ENCODE measurements at places on chromosomes 11 and 22.

DNA sequence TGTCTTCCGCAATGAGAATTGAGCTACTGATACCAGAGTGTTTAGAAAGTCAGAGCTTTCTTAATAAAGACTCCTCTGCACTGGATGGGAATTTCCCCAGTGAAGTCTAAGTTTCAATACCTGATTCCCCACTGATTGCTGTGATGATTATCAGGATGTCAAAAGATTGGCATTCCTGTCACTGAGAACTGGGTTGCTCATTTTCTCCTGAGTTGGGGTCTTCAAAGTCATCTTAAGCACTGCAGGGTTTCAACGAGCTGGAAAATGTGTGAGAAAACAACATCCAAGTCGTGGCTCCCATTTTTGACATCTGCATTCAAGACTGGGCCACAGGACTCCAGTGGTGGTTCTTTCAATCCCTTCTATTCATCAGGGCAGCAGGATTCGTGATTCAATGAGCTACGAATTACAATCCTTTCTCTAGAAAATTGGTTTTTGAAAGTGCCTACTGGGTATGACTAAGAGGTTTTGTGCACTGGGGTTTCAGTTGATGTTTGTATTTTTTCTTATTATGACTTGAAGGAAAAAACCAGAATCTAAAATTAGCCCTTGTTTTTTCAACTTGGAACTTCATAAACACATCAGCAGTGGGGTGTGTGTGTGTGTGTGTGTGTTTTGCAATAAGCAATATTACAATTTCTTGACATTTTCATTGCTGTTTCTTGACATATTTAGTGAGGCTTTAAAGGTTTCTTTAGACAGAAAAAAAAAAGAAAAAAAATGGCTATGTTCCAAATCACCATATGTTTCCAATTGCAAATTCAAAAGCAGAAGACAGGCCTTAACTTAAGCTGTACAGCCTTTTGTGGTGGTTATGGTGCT lies 233.0 kb downstream of the FAM76B start:
- DNase-seq = peak; percentile 64

DNA sequence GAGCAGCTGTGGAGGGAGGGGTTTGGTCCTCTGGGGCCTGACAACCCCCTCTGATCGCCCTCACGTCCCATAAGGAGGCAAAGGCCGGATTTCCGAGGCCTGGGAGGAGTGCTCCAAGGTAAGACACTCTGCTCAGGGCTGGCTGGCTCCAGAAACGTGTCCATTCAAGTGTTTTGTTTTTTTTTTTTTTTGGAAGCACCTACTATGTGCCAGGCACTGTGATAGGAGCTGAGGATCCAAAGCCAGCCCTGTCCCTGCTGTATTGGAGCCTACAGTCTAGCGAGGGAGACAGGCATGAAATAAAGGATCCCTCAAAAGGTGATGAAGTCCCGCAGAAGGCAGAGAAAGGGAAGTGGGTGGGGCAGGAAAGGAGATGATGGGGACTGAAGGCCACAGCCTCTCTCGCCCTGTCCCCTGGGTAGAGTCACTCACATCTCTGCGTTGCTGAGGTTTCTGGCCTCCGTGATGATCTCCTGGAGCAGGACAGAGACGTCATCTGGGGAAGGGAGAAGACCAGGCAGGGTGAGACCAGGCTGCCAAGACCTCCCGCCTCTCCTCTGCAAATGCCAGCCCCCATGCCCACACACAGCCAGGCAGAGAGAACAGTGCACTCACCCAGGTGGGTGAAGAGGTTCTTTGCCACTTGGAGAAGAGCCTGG lies 89.2 kb downstream of the PDE2A start:
- no peak for DNase-seq

GRCh38 chr11:6719576-6719975 lies 36.4 kb upstream of the MRPL17 start:
- DNase-seq = no peak

DNA sequence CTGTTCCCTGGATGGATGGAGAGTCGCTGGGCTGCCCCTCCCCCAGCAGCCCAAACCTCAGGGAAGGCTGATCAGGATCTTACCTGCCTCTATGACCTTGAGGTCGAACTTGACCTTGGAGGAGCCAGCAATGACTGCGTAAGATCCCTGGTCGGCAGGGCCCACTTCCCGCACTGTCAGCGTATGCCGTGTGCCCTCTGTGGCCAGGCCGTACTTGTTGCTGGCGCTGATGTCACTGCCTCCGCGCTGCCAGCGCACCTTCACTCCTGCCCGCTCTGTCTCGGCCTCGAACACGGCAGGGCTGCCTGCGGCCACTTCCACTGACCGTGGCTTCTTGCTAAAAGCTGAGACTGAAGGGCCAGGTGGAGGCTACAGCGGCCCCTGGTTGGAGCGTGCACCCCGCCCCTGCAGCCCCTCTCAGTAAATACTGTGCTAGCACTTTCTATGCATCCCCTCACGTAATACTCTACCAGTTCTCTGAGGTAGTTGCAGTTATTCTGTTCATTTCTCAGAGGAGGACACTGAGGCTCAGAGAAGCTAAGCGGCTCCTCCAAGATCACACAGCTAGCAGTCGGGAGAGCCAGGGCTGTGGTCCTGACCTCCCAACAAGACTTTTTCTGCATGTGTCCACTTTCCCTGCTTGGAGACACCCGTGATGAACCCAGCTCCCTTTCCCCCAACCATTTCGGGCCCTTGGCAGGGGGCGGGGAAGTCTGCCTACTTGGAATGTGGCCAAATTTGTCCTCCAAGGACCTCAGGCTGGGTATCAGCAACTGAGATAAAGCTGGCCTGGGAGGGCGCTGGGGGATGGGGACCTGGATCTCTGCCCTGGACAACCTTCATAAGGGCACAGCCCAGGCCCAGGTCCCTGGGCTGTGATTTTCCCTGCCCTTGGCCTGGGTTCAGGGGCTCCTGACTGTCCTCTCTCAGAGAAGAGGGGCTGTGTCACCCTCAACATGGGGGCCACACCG lies 1.1 kb downstream of the MYBPC3 start:
- DNase-seq = no peak

DNA sequence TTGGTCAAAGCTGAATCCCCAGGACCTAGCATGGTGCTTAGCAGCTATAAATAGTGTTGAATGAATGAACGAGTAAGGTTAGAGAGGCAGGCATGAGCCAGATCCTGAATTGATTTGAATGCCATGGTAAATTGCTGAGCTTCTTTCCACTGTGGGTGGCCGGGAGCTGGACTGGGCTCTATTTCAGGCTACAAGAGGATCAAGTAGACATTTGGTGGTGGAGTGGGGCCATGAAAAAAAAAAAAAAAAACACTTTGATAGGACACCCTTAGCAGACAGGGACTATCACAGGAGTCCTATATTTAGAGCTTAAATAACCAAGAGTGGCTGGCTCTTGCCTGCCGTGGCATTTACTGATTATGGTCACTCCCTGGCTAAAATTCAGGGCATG lies 77.6 kb downstream of the MIAT start:
- no peak for DNase-seq

DNA sequence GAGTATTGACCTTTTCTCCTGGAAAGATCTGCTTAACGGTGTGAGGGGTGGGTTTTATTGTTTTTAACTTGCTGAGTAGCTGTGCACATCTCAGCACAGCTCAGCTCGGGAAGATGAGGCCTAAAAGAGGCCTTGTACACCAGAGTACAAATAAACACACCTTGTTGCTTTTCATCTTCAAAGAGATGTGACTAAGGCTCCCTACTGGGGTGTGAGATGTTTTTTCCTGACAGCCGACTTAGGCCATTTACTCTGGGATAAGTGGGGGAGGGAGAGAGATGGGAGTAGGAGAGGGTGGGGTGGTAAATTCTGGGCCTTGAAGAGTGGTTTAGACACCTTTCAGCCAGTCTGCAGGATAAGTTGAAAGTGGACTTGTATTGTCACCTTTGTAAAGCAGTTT lies 2.9 kb downstream of the LDLRAD3 start:
- no peak for DNase-seq

DNA sequence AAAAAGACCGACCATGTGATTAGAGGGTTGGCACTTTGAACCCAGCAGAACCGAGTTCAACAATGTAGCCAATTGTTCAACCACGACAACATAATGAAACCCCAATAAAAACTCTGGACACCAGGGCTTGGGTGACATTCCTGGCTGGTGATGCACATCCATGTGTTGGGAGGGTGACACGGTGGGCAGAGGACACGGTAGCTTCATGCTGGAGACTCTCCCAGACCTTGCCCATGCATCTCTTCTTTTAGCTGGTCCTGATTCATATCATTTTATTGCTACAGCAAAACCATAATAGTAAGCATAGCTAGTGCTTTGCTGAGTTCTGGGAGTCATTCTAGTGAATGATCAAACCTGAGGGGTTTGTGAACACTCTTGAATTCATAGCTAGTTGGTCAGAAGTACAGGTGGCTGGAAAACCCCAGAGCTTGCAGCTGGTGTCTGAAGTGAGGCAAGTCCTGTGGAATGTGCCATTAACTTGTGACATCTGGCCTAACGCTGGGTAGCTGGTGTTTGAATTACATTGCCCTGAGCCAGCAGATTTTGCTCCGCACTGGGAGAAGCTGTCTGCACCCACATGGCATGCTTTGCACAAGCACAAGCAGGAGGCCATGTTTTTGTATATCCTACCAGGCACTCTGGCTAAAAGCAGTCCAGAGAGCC lies 14.0 kb downstream of the RPUSD4 start:
- DNase-seq = no peak

DNA sequence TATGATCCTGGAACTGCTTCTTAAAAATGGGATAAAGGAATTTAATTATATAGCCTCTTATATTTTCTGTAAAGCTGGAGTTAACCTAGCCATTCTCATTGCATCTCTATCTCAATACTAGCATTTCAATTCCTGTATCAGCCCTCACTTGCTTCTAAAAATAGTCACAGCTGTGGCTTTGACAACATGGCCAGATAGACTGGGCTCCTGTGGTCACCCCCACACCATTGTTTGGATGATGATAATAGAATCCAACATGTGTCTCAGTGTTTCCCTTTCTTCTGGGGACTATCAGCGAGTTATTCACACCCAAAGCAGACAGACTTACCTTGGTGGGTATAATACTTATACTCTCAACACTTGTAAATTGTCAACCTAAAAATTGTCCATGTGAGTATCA lies 6.9 kb downstream of the VWA5A start:
- DNase-seq = no peak

DNA sequence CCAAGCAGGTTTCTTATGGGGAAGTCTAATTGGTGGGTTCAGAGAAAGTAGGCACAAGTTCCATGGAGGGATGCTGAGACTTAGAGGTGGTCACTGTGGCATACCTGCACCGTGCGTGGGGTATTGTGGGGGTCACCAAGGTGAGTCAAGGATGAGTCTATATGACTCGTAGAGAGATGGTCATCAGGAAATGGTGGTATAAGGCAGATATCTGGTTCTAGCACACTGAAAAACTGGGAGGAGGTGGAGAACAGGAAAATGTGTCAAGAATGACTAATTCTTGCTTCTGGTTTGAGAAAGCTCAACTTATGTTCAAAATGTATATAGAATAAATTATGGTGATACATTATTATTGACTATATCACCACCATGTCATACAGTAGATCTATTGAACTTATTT lies 258.1 kb downstream of the RAB38 start:
- no peak for DNase-seq

DNA sequence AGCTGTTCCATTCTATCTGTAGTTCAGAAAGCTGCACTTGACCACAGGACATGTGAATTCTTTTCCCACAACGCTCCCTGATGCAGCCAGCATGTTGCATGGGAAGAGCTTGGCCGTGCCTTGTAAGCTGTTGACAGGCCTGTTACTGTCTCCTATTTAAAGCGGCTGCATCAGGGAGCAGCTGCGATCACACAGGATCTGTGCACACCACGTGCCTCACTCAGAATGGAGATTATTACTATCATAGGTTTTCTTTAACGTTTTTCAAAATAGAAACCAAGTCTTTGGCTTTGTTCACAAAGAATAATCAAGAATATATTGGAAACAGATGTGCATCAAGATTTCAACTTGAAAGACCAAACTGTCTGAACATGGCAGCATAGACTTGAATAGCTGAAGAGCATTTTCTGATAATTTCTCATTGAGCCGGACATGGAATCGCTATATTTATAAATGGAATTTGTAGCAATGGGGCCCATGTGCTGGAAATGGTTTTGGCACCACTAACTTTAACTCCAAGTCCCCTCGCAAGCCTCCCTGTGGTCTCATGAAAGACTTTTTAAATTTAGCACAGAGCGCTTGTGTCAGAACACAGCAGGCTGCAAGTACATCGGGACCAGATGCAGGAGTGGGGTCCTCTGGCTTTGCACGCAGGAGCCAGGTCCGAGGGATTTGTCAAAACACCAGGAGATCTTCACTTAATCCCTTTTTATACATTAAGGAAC lies 40.8 kb upstream of the MYO18B start:
- DNase-seq = no peak

DNA sequence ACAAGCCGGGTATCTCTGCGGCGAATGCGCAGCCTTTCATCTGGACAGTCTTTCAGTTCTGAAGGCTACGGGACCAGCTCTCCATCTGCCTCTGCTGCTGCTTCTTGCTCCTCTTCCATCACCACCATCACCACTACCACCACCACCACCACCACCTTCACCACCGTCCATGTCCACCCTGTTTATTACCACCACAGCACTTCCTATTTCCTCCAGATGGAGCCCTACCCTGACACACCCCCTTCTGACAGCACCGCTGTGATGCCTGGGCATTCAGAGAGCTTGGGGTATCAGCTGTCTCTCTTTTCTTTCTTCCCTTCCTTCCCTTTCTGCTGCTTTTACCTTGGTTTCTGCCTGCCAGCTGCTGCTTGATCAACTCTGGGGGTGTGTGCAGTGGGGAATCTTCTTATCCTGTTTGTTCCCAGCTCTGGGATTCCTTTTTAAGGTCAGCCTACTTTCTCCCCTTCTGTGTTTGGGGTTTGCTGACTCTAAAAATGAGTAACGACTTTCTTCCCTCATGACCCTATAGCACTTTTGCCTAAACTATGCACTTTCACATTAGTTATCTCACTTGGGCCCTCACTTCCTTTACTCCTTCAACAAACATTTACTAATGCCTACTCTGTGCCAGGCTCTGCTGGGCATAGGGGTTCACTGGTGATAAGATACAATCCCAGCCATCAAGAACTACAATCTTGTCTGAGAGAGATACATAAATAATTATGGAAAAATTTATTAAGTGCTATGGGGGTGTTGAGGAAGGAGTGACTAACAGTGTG lies 7.8 kb upstream of the RRM1 start:
- DNase-seq = no peak

DNA sequence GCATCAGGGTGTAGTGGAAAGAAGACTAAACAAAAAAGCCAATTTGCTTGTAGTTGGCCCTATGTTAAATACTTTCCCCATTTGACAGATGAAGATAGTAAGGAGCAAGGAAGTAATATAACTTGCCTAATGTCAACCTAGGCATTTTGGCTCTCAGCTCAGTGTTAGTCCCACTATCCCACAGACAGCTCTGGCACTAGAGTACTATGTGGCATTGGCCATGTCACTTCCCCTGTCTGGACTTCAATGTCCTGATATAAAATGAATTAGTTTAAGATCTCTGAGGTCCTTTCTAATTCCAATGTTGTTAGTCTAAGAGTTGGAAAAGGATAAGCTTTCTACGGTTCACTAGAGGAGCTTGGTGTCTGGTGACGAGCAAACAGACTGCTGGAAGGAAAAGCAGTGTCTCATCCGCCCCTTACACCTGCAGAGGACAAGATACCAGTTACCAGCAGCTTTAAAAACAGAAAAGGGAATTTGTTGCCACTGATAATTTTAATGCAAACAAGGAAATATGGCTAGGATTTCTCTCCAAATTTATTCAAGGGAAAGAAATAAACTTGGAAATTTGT lies 92.5 kb downstream of the RELT start:
- DNase-seq = no peak
